Neural progenitor cell (in vitro differentiated cells): ENCODE measurements at places on chromosomes 16 and 17.

DNA sequence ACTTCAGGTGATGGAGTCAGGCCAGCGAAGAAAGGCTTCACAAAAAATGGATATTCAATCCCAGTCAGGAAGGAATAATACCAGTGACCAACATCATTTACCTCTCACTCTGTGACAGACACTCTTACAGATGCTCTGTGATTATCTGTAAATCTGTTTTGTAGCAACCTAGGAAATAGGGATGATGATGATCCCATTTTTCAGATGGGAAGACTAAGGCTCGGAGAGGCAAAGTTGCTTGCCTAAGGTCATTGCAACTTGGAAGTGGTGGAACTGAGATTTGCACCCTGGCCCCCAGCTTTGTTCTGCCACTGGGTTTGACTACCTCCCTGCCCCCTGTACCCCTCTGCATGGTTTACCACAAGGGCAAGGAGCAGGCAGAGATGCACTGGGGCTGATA, 14.1 kb upstream of the WSCD1 start:
- no peak for DNase-seq

- DNase-seq = peak; percentile 91
These were observed at the start of gene RGS9 for GRCh38 chr17:65137021-65137939. Gene RGS9, plus strand, starts transcription at chr17:65137370. Its CDS starts 171 bp downstream, at chr17:65137541.

- DNase-seq = peak; percentile 70
These were observed 30.9 kb upstream of the CDC42EP4 start for GRCh38 chr17:73342541-73343167.

- no peak for DNase-seq
These were observed 36.6 kb downstream of the CCDC42 start for GRCh38 chr17:8708025-8708461.

- DNase-seq = no peak
These were observed 26.0 kb downstream of the SGSM2 start for GRCh38 chr17:2363318-2363717.

DNA sequence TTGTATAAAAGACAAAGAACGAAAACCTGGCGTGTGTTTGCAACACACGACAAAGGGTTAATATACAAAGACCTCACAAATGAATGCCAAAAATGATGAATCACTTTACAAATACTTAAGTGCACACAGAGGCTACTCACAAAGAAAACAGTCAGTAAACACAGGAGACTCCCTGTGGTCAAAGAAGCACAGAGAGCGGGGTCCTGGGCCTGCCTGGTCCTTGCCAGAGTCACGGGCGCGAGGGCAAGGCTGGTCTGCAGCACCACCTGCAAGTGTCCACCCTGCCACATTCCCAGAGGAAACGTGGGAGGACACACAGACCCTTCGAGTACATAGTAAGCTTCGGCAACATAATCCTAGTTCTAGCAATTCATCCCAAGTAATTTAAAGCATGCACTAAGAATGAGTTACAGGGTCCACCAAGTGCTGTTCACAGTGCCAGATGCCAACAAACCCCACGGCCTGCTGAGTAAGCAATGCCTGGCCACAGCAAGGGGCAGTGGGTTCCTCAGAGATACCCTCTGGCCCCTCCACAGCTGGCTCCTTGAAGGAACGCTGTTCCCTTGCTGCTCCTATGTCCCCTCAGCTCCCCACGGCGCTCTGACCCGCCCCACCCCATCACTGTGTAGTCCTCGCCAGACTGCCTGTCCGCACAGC, 24.6 kb upstream of the FAAP100 start:
- no peak for DNase-seq

- no peak for DNase-seq
These were observed 1.2 kb downstream of the RPH3AL start for GRCh38 chr17:351449-351738.

DNA sequence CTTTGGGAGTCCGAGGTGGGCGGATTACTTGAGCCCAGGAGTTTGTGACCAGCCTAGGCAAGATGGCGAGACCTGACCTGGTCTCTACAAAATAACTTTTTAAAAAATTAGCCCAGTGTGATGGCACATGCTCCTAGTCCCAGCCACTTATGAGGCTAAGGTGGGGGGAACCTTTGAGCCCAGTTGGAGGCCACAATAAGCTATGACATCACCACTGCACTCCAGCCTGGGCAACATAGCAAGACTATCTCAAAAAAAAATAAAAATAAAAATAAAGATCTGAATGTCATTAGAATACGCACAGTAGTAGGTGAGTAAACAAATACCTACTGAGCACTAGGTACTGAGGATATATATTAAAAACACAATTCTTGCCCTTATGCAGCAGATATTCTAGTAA, 3.1 kb downstream of the SIAH1 start:
- no peak for DNase-seq

GRCh38 chr17:47813077-47813476, 8.5 kb downstream of the OSBPL7 start:
- DNase-seq = no peak

GRCh38 chr17:80665792-80666191, 121.2 kb downstream of the RPTOR start:
- no peak for DNase-seq

DNA sequence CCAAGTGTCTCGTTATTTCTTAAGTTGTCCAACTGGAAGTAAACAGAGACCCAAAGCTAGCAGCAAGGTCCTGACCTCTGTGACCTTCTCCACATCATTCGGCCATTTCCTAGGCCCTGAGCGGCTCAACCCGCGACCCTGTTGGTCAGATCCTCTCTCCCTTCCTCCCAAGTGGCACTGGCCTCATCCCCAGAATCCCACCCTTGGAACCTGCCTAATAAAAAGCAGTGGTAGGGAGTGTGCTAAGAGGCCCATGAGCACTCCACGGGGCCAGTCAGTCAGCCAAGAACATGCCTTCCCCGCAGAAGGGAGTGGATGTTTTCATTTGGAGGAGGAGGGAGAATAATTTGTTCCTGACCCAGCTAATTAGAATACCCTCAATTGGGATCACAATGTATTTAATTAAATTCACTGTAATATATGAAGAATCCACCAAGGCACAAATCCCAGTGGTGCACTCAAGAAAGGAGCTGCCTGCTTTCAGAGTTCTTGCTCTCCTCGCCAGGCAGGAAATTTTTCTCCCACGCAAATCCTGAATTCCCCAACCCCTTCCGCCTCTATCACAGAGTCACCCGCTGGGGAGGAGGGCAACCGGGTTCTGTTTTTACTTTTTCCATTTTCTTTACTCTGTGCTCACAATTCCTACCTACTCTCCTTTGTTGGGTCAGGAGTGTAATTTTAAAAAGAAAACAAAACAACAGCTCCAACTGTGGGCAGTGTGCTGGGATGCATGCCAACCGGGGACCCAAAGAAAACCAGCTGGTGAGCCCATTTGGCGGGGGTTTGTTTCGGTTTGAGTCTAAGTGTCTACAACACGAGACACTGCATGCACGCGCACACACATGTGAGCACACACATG, 153.4 kb downstream of the ZFHX3 start:
- peak; percentile 22 for DNase-seq
